Glutamatergic neuron (in vitro differentiated cells): ENCODE measurements at places on chromosomes 16 and 17.
A peak's percentile ranks its signal among the peaks of the same experiment; 100 is the strongest.

GRCh38 chr16:6317934-6318333 is 1014.7 kb upstream of the RBFOX1 start:
- no peak for DNase-seq

DNA sequence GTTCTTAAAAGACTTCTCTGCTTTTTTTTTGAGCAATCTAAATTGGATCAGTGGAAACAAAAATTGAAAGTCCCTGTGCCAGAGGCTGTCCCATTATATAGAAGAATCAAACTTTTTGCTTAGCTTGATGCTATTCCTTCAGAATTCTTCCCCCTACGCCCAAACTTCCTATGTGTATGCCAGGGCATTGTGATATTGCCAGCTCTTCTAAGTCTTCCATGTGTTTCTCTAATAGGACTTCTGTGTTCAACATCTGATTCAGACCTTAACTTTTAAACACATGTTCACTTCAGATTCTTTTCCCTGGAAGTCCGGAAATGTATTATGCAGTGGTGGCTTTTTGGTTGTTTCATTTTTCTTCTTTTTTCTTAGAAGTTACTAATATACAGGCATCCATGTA is 18.7 kb downstream of the PTRH2 start:
- no peak for DNase-seq

- DNase-seq, result no peak
Measured at GRCh38 chr17:60901806-60902205, 224.2 kb downstream of the BCAS3 start.

GRCh38 chr17:81365601-81366585 is 29.4 kb upstream of the BAHCC1 start:
- no peak for DNase-seq

- DNase-seq, result peak; percentile 31
Measured at GRCh38 chr16:5206331-5206990, 108.9 kb upstream of the EEF2KMT start.

DNA sequence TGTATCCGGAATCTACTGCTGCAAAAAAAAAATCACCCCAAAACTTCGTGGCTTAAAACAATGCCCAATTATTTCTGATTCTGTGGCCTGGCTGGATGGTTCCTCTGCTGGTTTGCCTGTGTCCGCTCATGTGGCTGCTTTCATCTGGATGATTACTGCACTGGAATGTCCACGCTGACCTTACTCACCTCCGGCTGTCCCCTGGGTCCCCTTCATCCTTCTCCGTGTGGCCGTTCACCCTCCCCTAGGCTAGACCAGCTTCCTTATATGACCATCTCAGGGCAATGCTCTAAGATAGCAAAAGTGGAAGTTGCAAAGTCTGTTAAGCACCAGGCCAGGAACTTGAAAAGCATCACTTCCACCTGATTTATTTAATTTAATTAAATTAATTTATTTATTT is 31.4 kb upstream of the SPNS2 start:
- DNase-seq, result no peak

DNA sequence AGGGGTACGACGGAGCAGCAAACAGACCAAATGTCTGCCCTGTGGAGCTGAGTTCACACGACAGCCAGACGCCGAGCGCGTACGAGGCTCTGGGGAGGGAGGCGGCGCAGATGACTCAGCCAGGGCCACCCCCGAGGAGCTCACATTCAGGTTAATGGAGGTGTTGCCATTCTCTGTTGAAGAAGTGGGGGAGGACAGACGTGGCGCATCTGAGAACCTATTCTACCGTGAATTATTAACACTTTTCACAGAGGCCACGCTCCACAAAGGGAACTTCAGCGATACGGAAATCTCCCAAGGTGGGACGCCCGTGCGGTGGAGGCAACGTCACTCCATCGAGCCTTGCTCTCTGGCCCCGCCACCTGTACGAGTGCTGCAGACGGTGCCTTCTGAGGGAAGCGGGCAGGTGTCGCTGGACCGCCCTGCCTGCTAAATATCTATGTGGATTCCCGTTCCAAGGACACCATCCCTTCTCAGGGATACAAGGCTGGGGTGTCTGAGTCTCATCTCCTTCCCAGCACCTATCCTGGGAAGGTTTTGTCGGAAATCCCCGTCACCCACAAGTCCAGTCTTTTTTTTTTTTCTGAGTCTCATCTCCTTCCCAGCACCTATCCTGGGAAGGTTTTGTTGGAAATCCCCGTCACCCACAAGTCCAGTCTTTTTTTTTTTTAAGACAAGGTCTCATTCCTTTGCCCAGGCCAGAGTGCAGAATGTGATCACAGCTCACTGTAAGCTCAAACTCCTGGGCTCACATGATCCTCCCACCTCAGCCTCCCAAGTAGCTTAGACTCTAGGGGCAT is 19.0 kb downstream of the ABR start:
- no peak for DNase-seq

GRCh38 chr16:8005096-8005860 is 585.0 kb downstream of the TMEM114 start:
- no peak for DNase-seq

DNA sequence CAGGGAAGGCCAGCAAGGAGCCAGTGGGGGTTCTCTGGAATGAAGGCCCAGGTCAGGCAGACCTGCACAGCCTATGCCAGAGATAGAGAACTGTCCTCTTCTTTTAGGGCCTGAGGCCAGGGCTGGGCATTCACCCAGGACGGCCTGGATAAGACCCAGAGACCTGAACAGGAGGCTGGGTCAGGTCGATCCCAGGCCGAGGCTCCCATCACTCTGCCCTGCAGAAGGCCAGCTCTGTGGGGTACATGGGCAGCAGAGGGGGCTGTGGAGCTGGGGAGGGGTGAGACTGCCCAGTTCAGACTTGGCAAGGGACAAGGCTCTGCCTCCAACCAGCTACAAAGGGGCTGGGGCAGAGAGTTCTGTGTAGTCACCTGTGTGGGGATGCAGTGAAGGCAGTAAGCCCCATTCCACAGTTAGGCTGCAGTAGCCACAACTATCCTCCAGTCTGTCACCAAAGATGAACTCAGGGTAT is 14.6 kb downstream of the HSD11B2 start:
- no peak for DNase-seq

- no peak for DNase-seq
Measured at GRCh38 chr16:19698480-19699465, 19.3 kb downstream of the KNOP1 start.

DNA sequence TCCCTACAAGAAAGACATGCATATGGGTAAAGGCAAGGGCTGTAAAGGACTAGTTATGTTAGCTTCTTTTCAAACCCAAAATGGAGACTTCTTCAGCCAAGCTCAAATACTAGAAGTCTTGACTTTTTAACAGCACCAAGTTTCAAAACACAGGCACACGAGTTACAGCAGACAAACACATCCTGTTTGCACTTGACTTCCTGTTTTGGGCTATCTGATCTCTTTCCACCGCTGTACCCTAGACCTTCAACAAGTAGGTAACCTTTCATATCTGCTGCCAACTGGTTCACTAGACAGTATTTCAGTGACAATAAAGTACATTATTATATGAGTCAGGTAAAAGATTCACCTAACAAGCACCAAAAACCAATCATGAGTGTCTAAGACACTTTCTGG is 12.3 kb downstream of the RFFL start:
- DNase-seq, result no peak

- no peak for DNase-seq
Measured at GRCh38 chr16:78310196-78310595, 210.7 kb downstream of the WWOX start.

DNA sequence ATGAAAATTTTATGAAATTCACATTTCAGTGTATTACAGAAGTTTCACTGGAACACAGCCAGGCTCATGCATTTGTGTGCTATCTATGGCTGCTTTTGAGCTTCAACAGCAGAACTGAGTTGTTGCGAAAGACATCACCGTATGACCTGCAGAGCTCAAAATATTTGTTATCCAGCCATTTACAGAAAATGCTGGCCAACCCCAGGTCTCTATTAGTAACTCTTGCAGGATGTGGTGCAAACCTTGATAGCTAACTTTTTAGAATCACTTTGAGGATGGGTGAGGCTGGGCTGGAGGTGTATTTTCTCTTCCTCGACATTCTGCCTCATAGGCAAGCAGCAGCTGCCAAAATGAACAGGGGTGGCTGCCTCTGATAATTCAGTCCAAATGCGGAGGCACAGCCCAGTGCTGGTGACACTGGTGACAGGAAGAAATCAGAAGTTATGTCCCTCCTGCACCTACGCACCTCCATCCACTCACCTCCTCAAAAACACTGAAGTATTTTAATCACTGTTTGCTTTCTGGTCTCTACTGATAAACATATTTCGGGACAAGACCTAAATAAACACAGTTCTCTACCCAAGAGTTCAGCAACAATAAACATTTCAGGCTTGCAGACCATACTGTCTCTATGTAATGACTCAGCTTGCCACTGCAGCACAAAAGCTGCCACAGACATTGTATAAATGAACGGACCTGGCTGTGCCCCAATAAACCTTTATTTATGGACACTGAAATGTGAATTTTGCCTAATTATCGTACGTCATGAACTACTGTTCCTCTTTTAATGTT is 28.5 kb downstream of the ARHGAP17 start:
- no peak for DNase-seq

DNA sequence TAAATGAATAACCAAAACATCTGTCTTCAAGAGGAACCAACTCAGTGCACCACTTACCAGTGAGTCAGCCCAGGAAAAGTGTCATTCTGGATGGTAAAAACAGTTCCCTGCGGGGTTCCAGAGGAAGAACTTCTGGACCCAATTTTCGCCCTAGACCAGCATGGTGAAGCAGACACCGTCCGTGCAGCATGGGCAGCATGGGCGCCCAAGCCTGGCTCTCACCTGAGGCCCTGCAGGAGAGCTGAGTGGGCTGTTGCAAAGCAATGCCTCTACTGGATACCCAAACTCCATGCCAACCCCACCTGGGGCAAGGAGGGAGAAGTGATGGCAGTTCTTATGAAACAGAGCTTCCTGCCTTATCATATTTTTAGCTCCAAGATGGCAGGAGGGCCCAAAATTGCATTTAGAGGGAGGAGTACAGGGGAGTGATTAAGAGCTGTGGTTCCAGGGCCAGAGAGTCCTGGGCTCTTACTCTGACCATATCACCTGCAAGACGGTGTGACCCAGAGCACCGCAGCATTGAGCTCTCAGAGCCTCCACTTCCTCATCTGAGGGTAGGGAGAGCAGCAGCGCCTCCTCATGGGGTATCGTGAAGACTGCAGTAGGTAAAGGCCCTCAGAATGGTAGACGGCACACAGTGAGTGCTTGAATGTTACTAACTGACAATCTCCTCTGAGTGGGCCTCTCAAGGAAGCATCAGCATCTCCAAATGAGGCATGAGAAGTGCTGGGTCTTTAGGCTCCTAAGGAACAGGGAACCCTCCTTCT is 16.6 kb upstream of the INPP5K start:
- DNase-seq, result peak; percentile 53

- DNase-seq, result no peak
Measured at GRCh38 chr16:69413045-69413664, 11.3 kb upstream of the CYB5B start.

DNA sequence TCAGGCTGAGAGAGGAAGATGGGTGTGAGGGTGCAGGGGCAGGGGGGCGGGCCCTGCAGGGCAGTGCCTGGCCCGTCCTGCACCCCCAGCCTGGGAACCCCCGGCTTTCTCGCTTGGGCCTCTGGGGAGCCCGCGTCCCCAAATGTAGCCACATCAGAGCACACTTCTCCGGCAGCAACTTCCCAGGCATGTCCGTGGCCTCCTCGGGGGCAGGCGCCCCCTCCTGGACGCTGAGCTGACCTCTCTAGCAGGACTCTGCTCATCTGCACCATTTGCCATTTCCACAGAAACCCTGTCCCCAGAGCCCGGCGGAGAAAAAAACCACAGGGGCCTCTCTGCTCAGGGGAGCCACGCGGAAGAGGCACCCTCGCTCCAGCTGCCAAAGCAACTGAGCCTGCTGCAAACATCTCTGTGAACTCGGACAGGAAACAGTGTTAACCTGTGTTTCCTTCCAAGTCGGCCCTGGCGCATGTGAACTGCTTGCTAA is 63.4 kb downstream of the KLHDC4 start:
- peak; percentile 80 for DNase-seq

GRCh38 chr17:66296289-66296725 is 6.1 kb upstream of the PRKCA start:
- no peak for DNase-seq

GRCh38 chr17:59373882-59374495 is 42.5 kb downstream of the YPEL2 start:
- DNase-seq, result no peak

DNA sequence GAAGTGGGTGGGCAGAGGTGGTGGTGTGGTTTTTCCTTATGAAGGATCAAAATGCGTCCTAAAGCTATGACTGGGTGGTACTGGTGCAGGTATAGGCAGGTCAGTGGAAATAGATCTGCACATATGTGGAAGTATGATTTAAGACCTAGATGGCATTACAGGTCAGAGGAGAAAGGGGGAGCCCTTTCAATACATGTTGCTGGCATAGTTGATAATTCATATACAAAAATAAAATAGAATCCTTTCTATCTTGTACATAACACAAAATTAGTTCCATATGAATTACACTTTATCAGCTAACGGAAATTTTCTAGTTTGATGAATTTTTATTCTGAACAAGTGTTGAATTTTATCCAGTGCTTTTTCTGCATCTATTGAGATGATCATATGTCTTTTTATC is 20.8 kb upstream of the PIK3R5 start:
- no peak for DNase-seq

DNA sequence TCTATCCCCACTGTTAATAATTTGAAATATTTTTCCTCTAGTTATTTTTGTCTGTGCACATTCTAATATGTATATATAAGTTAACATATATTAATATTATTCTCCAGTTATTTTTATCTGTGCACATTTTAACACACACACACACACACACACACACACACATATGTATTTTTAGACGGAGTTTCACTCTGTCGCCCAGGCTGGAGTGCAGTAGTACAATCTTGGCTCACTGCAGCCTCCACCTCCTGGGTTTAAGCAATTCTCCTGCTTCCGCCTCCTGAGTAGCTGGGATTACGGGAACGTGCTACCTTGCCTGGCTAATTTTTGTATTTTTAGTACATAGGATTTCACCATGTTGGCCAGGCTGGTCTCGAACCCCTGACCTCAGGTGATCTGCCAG is 12.7 kb downstream of the MIEN1 start:
- DNase-seq, result no peak

DNA sequence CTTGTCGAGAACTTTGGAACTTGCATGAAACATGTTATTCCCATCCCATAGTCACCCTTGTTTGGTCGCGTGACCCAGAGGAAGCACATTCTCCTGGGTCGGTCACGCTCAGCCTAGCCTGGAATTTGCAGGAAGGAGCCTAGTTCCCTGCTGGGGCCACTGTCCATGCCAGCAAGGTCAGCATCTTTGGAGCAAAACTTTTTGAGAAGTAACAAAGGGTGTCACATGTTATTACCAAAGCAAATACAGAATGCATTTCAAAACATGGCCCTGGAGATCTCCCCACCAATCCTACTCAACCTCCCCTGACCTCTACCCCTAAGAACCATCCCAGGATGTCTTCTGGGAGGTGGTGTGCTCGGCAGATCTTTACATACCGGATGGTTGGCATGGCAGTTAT is 26.2 kb upstream of the IRF8 start:
- DNase-seq, result no peak

DNA sequence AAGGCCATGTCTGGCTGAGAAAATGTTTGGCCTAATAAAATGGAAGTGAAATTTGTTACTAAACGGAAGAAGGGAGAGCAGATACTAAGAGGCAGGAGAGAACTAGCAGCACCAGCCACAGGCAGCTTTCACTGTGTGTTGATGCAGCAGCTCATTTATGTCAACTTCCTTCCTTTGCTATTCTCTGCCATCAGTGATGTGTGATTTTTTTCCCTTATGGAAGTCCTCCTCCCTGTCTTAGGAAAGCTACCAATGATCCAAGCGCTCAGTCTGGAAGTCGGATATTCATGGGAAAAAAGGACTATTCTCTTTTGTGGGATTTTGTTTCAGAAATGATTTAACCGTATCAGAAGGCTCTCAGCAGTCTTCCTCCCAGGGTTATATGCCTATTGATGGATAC is 1629.2 kb downstream of the CDH8 start:
- no peak for DNase-seq

- DNase-seq, result no peak
Measured at GRCh38 chr17:34739386-34739785, 160.0 kb downstream of the TMEM132E start.
